ENCODE measurements at places on chromosomes 3 and 15. TPM values are rescaled to one million over a fixed set of nuclear protein-coding genes. Genes with fewer than 3 reads are reported as not detected.
A peak's percentile ranks its signal among the peaks of the same experiment; 100 is the strongest.

The COL6A5 gene
- not detected for total RNA-seq

The GABRR3 gene
- not detected for total RNA-seq

GRCh38 chr3:150450916-150451315, 42.8 kb downstream of the TSC22D2 start:
- DNase-seq: no peak
- H3K36me3 ChIP-seq: peaks cover 17% of the 10 kb centered on the region
- peaks cover 48% of the 10 kb centered on the region for H3K4me1 ChIP-seq
- H3K27me3 ChIP-seq: no peaks in the 10 kb centered on the region
- H3K4me3 ChIP-seq: no peak overlapping the region
- no peak overlapping the region for H3K27ac ChIP-seq

DNA sequence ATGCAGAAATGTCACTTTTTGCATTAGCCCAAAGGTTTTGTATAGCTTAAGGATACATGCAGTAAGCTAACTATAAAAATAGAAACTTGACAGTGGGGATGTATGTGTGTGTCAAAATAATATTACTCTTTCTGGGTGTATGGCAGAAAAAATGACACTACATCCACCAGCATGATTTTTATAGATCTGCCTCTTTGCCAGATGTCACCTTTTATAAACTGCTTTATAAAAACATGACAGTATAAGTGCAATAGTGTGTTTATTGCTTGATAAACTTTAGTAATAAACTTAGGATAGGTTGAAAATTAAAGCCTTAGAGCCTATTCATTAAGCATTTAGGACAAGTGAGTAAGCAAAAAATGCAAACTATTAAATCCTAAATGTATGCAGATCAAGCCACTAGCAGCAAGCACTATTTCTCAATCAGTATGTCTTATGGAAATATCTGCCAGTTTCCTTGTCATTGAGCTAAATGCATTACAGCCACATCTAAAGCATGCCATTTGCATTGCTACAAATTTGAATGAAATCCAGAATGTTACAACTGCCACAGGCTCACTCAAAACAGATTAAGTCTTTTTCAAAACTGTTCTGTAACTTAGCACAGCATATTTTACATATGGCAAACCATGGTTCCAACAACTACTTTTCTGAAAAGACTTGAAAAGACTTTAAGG, 935.0 kb downstream of the FHIT start:
- H3K36me3 ChIP-seq: no peaks in the 10 kb centered on the region
- no peak for DNase-seq
- H3K4me3 ChIP-seq: no peak overlapping the region
- no peaks in the 10 kb centered on the region for H3K27me3 ChIP-seq

DNA sequence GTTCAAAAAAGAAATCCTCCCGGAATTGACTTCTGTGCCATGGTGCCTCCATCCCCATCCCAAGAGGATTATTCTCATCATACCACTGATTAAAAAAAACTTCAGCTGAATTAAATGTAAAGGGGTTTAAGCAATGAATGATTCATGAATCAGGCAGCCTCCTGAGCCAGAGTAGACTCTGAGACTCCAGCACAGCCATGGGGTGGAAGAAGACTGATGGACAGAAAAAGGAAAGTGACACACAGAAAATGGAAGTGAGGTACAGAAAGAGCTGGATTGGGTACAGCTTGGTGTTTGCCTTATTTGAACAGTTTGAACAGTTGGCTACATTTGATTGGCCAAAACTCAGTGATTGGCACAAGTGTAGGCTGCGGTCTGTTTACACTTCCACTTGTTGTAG, 224.8 kb upstream of the ATP10A start:
- H3K27me3 ChIP-seq: no peaks in the 10 kb centered on the region
- H3K36me3 ChIP-seq: no peaks in the 10 kb centered on the region
- no peak for DNase-seq
- H3K27ac ChIP-seq: no peak overlapping the region
- no peak overlapping the region for H3K4me3 ChIP-seq

DNA sequence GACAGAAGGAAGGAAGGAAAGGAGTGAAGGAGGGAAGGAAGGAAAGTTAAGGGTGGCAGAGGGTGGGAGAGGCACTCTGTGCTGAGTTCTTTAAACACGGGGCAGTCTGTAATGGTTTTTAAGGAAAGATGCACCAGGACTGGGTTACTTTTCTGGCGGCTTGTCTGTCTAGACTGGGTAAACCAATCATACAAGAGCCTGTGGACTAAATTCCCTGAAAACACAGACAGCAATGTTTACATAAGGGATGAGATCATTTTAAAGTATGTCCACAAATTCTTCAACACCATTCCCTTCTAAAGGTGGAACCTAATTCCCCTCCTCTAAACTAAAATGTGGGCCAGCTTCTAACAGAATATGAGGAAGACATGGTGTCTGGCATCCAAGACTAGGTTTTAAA, 235.5 kb upstream of the IGF1R start:
- no peaks in the 10 kb centered on the region for H3K36me3 ChIP-seq
- H3K27me3 ChIP-seq: no peaks in the 10 kb centered on the region
- H3K4me1 ChIP-seq: no peaks in the 10 kb centered on the region
- DNase-seq: no peak
- H3K4me3 ChIP-seq: no peak overlapping the region

DNA sequence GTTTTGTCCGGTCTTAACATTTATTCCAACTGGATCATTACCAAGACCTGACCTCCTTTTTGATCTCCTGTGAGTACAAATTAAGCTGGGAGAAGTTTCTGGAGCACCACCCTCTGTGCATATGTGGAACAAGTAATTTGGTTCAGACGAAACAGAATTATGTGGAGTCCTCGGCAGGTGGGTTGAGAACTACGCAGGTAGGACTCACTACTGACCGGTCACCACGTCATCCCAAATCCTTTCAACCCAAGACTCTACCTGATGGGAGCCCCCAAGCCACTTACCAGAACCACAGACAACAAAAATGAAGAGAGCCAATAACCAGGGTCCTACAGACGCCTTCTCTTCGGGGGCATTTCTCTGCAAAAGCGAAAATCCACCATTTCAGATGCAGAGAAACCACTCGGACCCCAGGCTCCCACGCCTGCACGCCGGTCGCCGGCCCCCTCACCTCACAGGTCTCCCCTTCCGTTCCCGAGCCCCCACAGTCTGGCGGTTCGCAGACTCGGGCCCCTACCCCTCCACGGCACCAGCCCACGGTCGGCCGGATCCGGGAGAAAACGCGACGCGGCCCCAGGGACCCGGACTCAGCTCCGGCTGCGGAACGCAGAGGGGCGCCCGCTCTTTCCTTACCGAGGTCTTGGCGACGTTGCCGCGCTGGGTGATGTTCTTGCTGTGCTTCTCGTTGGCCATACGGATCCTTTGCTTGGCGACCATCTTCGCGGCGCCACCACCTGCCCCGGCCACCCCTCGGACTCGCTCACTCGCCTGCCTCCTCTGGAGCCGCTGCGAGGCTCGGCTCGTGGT, 674 bp downstream of the SERP1 start:
- H3K27ac ChIP-seq: peak overlapping the region; percentile 76
- DNase-seq: peak; percentile 52
- peak overlapping the region; percentile 87 for H3K4me3 ChIP-seq
- H3K27me3 ChIP-seq: no peaks in the 10 kb centered on the region

The GP5 gene
- total RNA-seq: not detected

The DENND4A gene
- 8.9 TPM for total RNA-seq

The GABRG3 gene
- not detected for total RNA-seq

The SAMMSON gene
- total RNA-seq: not detected

DNA sequence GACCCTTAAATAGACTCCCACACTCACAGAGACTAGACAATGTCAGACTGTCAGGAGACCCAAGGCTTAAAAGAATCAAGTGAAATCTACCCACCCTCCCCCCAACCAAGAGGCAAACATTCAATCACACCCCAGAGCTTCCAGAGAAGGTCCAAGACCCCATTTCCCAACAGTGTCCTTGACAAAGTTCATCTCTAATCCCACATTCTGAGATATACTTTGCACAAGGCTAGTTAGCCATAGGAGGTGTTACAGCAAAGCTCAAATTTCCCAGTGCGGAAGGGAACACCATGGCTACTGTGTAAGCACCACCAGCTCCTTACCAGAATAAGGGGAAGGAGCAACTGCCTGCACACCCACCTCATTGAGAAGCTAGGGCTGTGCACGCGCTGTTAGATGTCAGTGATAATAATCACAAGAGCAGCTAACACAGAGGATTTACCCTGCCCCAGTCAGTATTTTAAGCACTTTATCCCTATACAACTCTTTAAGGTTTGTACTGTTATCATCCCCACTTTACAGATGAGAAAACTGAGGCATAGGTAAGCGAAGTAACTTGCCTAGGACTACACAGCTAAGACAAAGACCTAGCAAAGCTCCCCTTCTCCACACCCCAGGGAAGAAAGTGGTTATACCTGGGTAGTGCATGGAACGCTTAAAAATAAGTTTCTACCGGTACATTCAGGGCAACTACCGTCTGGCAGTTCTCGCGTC, 17.3 kb downstream of the SPATA12 start:
- peaks cover 11% of the 10 kb centered on the region for H3K4me1 ChIP-seq
- H3K36me3 ChIP-seq: no peaks in the 10 kb centered on the region
- no peak overlapping the region for H3K4me3 ChIP-seq
- peaks cover 9% of the 10 kb centered on the region for H3K27me3 ChIP-seq

GRCh38 chr15:100133001-100133400, 208.8 kb downstream of the ADAMTS17 start:
- no peaks in the 10 kb centered on the region for H3K27me3 ChIP-seq
- no peak overlapping the region for H3K4me3 ChIP-seq
- no peak for DNase-seq
- no peaks in the 10 kb centered on the region for H3K4me1 ChIP-seq
- no peak overlapping the region for H3K27ac ChIP-seq

DNA sequence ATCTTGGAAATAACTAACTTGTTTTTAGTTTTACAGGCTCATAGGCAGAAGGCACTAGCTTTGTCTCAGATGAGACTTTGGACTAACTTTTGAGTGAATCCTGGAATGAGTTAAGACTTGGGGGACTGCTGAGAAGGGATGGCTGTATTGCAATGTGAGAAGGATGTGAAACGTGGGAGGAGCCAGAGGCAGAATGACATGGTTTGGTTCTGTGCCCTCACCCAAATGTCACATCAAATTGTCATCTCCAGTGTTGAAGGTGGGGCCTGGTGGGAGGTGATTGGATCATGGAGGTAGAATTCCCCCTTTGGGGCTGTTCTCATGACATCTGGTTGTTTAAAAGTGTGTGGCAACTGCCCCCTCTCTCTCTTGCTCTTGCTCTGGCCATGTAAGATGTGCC, 28.8 kb upstream of the CCDC50 start:
- no peak overlapping the region for H3K4me3 ChIP-seq
- DNase-seq: no peak
- H3K36me3 ChIP-seq: no peaks in the 10 kb centered on the region
- no peaks in the 10 kb centered on the region for H3K4me1 ChIP-seq

DNA sequence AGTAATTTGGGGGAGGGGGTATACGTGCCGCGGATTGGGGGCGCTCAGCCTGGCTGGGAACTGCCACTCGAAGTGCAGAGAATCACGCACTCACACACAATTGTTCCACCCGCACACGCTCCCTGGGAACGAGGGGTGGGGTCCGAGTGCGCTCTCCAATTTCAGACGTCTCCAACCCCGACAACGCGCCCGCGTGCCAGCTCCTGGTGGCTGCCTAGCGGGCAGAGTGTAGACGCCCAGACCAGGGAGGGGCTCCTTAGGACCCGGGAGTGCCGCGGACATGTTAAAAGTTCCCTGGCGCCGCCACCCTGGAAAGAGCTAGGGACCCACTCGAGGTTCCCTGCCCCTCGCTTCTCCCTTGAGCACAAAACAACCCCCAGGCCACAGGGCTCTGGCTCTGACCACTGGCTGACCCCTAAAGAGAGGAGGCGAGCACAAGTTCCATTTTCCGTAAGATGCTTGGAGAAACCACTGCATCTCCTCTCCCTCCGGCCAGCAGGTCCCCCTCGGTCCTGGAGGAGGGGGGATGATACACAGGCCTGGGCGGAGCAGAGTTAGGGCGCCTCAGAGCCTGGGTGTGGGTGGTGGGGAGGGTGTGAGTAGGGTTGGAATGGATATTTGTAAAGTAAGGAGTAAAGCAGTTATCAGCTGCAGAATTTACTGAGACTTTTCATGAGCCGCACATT, 894 bp upstream of the ANKRD63 start:
- no peak overlapping the region for H3K4me3 ChIP-seq
- DNase-seq: no peak
- peaks cover 100% of the 10 kb centered on the region for H3K4me1 ChIP-seq
- H3K27ac ChIP-seq: no peak overlapping the region

- no peaks in the 10 kb centered on the region for H3K27me3 ChIP-seq
- no peak for DNase-seq
- no peaks in the 10 kb centered on the region for H3K4me1 ChIP-seq
- no peak overlapping the region for H3K4me3 ChIP-seq
- H3K27ac ChIP-seq: no peak overlapping the region
Observed at GRCh38 chr15:52067545-52067926, 45.0 kb downstream of the BCL2L10 start.

DNA sequence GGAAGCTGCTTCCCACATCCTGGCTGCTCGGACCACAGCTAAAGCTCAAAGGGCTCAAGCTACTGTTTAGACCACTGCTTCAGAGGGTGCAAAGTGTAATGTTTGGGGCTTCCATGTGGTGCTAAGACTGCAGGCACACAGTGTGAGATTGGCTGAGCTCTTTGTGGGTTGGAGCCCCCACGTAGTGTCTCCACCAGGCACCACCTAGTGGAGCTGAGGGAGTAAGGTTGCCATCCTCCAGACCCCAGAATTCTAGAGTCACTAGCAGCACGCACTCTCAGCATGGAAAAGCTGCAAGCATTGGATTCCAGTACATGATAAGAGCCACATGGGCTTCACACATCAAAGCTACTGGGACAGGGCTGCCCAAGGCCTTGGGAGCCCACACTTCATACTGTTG, 9.3 kb downstream of the MKRN3 start:
- H3K27me3 ChIP-seq: no peaks in the 10 kb centered on the region
- no peaks in the 10 kb centered on the region for H3K4me1 ChIP-seq
- H3K4me3 ChIP-seq: no peak overlapping the region

The PLA2G4E gene
- not detected for total RNA-seq

The ITIH1 gene
- total RNA-seq: not detected

DNA sequence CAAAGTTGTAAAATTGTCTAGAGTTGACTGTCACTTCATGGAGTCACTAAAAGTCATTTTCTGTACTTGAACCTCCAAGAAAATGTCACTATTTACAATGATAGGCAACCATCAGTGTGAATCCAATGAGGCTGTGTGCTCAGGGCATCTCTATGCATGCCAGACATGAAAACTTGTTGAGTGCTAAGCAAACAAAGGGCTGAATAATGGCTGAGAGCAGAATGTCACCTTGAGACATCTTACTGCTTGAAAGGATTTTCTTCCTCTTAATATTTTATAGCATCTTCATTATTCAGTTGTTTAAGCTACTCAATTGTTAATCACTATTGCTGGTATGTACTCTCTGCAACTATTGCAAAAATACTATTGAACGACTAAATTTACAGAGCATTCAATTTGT, 184.7 kb downstream of the PLCH1 start:
- H3K4me1 ChIP-seq: peaks cover 14% of the 10 kb centered on the region
- no peak overlapping the region for H3K27ac ChIP-seq
- no peaks in the 10 kb centered on the region for H3K27me3 ChIP-seq
- no peak overlapping the region for H3K4me3 ChIP-seq

GRCh38 chr3:141629976-141630375, 108.1 kb upstream of the RNF7 start:
- H3K27me3 ChIP-seq: no peaks in the 10 kb centered on the region
- no peak overlapping the region for H3K27ac ChIP-seq
- H3K36me3 ChIP-seq: no peaks in the 10 kb centered on the region
- no peak for DNase-seq
- H3K4me3 ChIP-seq: no peak overlapping the region
